Ovary (tissue), 10 donors: ENCODE measurements at places on chromosomes 1 and 21. TPM values are rescaled to one million over a fixed set of nuclear protein-coding genes. Genes with fewer than 3 reads are reported as not detected.
A peak's percentile ranks its signal among the peaks of the same experiment; 100 is the strongest.

The RUNX3 gene
- total RNA-seq, result 1.3 TPM

GRCh38 chr1:2526824-2527555 is 594 bp upstream of the PANK4 start:
- H3K4me1 ChIP-seq, result peaks cover 21% of the 10 kb centered on the region
- H3K27ac ChIP-seq, result peak overlapping the region; percentile 43
- peak overlapping the region; percentile 73 for H3K4me3 ChIP-seq

The C1orf226 gene
- 1.3 TPM for total RNA-seq

DNA sequence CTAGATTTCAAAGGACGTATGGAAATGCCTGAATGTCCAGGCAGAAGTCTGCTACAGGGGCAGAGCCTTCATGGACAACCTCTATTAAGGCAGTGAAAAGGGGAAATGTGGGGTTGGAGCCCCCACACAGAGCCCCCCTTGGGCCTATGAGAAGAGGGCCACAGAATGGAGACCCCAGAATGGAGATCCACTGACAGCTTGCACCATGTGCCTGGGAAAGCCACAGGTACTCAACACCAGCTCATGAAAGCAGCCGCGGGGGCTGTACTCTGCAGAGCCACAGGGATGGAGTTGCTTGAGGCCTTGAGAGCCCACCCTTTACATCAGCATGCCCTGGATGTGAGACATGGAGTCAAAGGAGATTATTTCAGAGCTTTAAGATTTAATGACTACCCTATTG is 108.7 kb downstream of the DMRTB1 start:
- no peak for DNase-seq
- no peaks in the 10 kb centered on the region for H3K27me3 ChIP-seq
- H3K27ac ChIP-seq, result no peak overlapping the region
- no peak overlapping the region for H3K4me3 ChIP-seq

DNA sequence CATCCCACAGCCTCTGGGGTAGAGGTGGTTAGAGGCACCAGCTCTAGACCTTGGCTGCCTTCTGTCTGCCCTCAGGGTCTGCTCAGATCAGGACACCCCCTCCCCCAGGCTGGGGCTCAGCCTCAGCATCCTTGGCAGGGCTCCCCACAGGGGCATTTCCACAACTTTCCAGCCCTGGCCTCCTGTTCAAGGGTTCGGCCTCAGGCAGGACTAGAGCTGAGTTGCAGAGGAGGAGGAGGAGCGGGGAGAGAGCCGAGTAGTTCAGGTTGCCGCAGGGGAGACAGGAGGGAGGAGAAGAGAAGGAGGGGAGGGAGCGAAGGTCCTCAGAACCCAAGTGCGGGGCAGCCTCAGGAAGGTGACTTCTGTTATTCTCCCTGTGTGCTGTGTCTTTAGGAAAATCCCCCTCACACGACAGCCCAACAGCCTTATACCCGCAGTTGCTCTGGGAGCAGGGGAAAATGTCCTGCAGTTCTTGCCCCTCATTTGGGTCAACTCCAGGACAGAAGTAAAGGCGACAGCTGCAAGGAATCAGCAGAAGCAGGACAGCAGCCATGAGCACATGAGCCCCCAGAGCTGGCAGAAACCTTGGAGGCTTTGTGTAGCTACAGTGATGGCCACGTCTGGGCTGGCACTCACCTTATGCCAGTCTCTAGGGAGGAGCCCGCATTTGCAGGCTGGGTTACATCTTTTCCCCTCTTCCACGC is 46.5 kb upstream of the TENT5B start:
- no peak for DNase-seq
- H3K4me1 ChIP-seq, result no peaks in the 10 kb centered on the region
- no peak overlapping the region for H3K27ac ChIP-seq
- no peaks in the 10 kb centered on the region for H3K36me3 ChIP-seq
